ENCODE measurements at places on chromosomes 7 and 10. TPM values are rescaled to one million over a fixed set of nuclear protein-coding genes. Genes with fewer than 3 reads are reported as not detected.

DNA sequence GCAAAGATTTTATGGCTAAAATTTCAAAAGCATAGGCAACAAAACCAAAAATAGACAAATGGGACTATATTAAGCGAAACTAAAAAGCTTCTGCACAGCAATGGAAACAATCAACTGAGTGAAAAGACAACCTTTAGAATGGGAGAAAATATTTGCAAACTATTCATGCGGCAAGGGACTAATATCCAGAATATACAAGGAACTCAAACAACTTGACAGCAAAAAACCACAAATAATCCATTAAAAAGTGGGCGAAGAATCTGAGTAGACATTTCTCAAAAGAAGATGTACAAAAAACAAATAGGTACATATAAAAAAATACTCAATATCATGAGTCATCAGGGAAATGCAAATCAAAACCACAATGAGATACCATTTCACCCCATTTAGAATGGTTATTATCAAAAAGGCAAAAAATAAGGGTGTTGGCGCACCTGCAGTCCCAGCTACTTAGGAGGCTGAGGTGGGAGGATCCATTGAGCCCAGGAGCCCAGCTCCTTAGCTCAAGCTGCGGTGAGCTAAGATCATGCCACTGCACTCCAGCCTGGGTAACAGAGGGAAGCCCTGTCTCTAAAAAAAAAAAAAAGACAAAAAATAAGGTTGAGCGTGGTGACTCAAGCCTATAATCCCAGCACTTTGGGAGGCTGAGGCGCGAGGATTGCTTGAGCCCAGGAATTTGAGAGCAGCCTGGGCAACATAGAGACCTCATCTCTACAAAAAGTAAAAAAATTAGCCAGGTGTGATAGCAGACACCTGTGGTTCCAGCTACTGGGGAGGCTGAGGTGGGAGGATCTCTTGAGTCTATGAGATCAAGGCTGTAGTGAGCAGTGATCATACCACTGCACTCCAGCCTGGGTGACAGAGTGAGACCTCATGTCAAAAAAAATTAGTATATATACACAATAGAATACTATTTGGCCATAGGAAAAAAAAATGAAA, 4.2 kb upstream of the CCM2 start:
- peak; percentile 35 for DNase-seq

- DNase-seq, result no peak
These were observed 160.7 kb downstream of the TMEM178B start for GRCh38 chr7:141234335-141235105.

DNA sequence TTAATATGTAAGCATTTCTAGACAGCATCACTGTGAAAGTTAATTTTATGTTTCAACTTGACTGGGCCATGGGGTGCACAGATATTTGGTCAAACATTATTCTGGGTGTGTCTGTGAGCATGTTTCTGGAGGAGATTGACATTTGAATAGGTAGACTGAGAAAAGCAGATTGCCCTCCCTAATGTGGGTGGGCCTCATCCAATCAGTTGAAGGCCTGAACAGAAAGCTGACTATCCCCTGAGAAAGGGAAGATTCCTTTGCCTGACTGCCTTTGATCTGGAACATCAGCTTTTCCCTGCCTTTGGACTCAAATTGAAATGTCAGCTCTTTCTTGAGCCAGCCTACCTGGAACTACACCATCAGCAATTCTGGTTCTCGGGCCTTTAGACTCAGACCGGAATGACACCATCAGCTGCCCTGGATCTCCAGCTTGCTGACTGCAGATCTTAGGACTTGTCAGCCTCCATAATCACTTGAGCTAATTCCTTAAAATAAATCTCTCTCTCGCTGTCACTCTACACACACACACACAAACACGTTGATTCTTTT, 5.7 kb upstream of the RPP30 start:
- no peak for DNase-seq

GRCh38 chr10:101228153-101228965, 904 bp downstream of the LBX1 start:
- DNase-seq, result no peak

GRCh38 chr7:561631-562373, 42.2 kb upstream of the PDGFA start:
- DNase-seq, result no peak

DNA sequence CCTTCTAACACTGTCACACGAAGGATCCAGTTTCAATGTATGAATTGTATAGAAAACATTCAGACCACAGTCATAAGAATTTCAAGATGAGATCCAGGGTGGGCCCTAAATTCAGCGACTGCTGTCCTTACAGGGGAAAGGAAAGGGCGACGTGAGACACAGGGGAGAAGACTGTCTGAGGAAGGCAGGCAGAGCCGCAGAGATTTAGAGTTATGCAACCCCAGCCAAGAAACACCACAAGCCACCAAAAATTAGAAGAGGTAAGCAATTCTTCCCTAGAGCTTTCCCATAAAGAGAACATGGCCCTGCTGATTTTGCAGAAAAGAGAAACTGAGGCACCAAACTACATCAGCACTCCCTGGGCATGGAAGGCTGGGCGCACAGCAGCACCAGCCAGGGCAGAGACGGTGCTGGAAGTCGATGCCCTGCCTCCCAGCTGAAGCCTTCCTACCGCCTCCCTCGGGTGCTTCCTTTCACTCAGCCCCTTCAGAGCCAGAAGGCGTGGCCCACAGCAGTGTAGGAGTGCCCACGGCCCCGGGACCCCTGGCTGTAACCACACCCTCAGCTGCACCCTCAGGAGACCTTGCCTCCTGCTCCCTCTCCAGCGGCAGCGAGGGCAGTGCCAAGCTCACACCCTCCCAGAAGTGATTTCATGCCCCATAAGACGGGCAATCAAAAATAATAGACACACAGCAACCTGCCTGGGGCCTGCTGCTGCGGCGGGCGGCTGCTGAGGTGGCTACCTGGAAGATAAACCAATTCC, 81.0 kb upstream of the LRRC4 start:
- DNase-seq, result no peak

DNA sequence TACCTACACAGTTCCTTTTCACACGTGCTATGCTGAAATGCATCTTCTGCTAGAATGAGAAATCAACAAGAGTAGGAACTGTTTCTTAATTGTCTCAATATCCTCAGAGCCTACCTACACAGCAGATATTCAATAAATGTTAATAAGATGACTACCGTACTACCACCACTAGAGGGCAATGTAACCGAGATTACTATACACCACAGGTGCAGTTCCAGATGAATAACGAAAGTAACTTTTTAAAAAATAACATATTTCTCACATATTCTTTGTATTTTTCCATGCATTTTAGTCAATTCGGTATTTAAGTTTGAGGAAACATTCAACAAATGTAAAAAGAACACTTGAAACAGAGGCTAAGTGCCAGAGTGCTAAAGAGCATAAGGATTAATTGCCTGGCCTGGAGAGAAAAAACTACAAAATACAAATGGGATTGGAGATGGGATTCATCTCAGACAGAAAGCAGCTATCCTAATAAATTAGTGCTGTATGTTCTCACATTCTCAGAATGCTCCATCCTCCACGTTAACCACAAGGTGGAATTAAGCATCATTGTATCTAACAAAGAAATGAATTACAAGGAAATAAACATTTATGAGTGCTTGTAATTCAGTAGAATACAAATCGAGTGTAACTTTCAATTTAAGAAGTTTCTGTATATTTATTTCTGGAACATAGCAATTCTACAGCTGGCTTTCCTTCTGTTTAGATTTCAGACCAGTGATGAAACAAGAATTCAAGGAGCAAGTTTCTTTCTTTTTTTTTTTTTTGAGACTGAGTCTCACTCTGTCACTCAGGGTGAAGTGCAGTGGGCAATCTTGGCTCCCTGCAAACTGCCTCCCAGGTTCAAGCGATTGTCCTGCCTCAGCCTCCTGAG, 20.3 kb upstream of the HECTD2 start:
- DNase-seq, result no peak

DNA sequence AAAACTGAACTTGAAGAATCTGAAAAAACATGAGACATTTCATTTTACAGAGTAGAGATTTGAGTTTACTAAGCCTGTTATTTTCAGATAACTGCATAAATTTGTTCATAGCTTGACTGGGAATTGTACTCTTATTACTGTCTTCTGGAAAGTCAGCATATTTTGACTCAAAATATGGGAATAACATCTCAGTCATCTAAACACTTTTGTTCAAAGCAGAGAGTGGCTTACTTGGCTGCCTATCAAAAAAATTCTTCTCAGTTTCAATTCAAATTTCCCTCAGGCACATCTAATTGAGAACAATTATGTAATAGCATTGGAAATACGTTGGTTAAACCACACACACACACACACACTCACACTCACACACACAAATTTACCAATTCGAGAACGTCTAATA, 384.6 kb downstream of the ARL4A start:
- DNase-seq, result no peak

GRCh38 chr10:44725404-44725803, 185.7 kb upstream of the TMEM72 start:
- DNase-seq, result no peak

GRCh38 chr10:75422913-75423312, 8.5 kb upstream of the LRMDA start:
- no peak for DNase-seq

DNA sequence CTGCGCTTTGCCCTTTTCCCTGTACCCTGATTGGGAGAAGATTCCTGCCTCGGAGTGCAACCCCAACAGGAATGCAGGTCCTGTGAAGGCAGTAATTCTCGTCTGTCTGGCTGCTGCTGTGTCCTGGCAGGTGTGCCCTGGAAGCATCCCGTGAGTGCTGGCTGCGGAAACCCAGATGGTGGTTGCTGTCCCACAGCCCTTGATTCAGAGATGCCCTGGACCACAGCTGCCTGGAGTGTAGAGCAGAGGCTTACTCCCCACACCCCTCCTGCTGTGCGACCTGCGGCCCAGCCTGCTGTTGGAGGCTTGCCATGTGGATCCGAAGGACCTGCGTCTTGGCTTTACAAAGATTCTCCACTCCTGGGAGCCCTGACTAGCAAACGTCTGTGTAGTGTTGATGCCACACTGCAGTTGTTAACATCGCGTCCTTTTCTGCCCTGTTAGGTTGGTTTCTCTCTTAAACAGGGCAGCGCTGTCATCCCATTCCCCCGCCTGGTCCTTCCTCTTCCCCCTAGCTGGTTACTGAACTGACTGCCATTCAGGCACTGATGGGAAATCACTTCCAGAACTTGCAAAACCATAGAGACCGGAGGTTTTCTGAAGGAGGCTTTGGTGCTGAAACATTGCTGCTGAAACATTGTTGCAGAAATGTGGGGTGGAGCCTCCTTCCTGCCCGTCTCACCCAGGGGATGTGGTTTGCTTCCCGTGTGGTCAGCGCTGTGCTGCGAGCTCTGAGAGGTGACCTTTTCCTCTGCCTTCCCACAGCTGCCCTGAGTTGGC, 53.3 kb downstream of the DNAJB6 start:
- peak; percentile 77 for DNase-seq

- DNase-seq, result peak; percentile 70
These were observed 12.1 kb upstream of the MYL7 start for GRCh38 chr7:44152971-44153947.

DNA sequence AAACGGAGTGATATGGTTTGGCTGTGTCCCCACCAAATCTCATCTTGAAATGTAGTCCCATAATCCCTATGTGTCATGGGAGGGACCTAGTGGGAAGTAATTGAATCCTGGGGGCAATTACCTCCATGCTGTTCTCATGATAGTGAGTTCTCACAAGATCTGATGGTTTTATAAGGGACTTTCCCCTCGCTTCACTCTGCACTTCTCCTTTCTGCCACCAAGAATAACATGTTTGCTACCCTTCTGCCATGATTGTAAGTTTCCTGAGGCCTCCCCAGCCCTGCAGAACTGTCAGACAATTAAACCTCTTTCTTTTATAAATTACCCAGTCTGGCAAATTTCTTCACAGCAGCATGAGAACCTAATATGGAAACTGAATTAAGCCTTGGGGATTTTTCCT, 19.1 kb downstream of the FAM3C start:
- DNase-seq, result no peak

GRCh38 chr10:33804584-33804983, 470.1 kb upstream of the NRP1 start:
- DNase-seq, result no peak

PRXL2A gene
- total RNA-seq, result 23.2 TPM

ITPRID1 gene
- not detected for total RNA-seq

ANKRD61 gene
- not detected for total RNA-seq

CNNM1 gene
- 0.24 TPM for total RNA-seq

PRR15 gene
- 0.88 TPM for total RNA-seq

GDI2 gene
- total RNA-seq, result 153 TPM

PTF1A gene
- total RNA-seq, result not detected

CALN1 gene
- total RNA-seq, result not detected

SYPL1 gene
- 89.8 TPM for total RNA-seq

AGMO gene
- 1.3 TPM for total RNA-seq

Data from posterior vena cava (tissue), 2 donors.